ENCODE measurements at places on chromosomes 4 and X.

GRCh38 chr4:37767546-37767945 lies 58.9 kb upstream of the PGM2 start:
- no peak for DNase-seq

GRCh38 chrX:137896123-137896522 lies 330.2 kb downstream of the ZIC3 start:
- no peak for DNase-seq

- no peak for DNase-seq
These were observed 241.7 kb upstream of the TEX13A start for GRCh38 chrX:105462186-105462585.

DNA sequence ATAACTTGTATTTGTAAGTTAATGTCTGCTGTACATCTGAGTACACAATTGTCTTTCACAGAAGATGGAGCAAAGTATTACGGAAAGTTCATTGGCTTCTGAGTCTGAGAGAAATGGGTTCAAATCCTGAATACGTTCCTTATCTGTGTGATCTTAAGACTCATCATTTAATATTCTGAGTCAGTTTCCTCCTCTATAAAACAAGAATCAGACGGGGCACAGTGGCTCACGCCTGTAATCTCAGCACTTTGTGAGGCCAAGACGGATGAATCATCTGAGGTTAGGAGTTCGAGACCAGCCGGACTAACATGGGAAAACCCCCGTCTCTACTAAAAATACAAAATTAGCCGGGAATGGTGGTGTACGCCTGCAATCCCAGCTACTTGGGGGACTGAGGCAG lies 57.8 kb downstream of the APBB2 start:
- no peak for DNase-seq

- no peak for DNase-seq
These were observed 177.2 kb downstream of the MOSPD2 start for GRCh38 chrX:15050395-15050794.

- no peak for DNase-seq
These were observed 15.4 kb downstream of the HMGB2 start for GRCh38 chr4:173318648-173319211.

GRCh38 chr4:77127215-77127614 lies 29.8 kb upstream of the CCNG2 start:
- no peak for DNase-seq

GRCh38 chrX:40406330-40406859 lies 174.4 kb upstream of the ATP6AP2 start:
- no peak for DNase-seq

DNA sequence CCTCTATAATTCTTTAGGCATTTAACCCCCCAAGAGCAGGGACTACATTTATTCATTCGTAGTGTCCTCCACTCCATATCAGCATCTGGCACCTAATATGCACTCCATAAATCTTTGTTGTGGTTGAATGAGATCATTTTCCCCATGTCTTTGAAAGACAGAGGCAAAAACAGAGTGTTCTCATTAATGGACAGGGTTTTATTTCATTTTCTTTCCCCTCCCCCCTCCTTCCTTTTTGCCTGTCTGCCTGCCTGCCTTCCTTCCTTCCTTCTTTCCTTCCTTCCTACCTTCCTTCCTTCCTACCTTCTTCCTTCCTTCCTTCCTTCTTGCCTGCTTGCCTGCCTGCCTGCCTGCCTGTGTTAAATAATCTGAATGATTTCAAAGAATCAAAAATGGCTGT lies 83.2 kb downstream of the SHROOM3 start:
- DNase-seq = no peak

DNA sequence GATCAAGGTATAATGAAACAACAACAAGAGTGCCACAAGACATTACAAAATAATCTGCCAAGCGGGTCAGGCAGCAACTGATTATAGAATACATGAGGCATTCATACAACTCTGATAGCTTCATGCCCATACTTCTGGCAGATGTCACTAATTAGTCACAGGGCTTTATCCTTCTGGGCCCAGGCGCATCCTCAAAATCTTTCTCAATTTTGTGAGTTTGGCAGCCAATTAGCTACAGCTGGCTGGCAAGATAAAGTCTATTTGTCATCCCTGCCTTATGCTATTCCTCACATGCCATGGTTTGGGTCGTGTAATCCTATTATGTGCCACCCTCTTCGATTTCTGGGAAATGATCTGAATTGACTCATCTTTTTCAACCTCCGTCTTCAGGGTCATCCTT lies 254.3 kb downstream of the PACRGL start:
- no peak for DNase-seq

- DNase-seq = no peak
These were observed 75.9 kb upstream of the TMEM164 start for GRCh38 chrX:109926743-109927662.

DNA sequence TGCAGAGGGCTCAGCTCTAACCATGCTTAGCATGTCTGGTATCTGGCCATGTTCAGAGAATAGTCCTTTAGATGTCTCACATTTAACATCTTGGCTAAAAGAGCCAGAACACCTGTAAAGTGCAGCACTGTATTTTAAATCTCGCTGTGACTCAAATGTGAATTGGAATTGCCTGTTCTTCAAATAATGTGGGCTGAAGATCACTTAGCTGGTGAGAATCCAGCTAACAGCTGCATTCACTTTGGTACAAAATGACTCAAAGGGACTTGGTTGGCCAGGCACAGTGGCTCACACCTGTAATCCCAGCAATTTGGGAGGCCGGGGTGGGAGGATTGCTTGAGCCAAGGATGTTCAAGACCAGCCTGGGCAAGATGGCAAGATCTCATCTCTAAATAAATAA lies 63.5 kb upstream of the PLAC8 start:
- no peak for DNase-seq

GRCh38 chr4:10413177-10413576 lies 44.0 kb downstream of the ZNF518B start:
- no peak for DNase-seq

- DNase-seq = no peak
These were observed 22.8 kb upstream of the PRKG2 start for GRCh38 chr4:81237791-81238190.

- no peak for DNase-seq
These were observed 531.4 kb upstream of the TECRL start for GRCh38 chr4:64940698-64941097.

DNA sequence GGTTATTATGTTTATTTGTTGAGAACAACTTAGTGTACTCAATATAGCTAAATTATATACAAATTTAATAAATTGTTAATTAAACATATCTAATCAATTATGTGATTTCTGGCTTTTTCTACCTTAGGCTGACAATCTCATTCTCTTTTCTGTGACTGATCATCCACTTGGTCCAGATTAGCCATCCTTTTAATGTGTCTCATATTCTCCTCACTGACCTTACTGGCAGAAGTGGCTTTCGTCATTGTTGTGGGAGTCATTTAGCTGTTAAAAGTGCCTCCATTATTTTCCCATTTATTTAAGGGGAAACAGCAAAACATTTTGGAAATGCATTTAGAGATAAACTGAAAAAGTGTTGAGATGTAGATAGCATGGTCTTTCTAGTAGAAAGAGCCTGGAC lies 172.2 kb downstream of the CCSER1 start:
- DNase-seq = no peak
